ENCODE measurements at places on chromosomes 13 and 19.

- no peak for DNase-seq
These were observed 55.4 kb upstream of the UBL3 start for GRCh38 chr13:29905845-29906244.

DNA sequence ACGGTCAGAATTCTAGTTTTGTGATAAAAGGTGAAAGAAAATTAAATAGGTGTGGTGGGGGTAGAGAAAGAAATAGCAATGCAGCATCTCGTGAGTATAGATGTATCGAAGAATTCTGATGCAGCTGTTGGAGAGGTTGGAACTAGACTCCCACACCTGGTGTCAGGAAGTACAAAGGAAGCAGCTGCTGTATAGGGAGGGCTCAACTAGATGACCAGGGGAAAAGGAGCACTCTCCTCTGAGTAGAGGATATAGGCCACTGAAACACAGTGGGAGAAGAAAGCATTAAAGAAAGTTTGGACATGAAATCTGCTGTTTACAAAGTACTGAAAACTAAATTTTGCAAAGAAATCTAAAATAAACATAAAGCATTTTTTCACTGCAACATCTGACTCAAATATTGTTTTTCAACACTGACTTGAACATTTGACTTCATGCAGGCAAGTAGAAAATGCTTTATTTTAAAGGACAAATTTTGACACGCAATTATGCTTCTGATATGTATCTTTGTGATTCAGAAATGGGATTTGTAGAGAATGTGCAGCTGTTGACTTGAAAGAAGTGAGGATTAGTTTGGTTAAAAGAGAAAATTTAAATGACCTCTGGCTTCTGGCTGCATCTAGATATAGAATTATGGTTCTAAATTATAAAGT lies 82.2 kb downstream of the MIPEP start:
- no peak for DNase-seq

GRCh38 chr13:101579281-101579802 lies 126.9 kb downstream of the ITGBL1 start:
- no peak for DNase-seq

GRCh38 chr19:17136021-17136420 lies 60.4 kb downstream of the MYO9B start:
- DNase-seq, result no peak

DNA sequence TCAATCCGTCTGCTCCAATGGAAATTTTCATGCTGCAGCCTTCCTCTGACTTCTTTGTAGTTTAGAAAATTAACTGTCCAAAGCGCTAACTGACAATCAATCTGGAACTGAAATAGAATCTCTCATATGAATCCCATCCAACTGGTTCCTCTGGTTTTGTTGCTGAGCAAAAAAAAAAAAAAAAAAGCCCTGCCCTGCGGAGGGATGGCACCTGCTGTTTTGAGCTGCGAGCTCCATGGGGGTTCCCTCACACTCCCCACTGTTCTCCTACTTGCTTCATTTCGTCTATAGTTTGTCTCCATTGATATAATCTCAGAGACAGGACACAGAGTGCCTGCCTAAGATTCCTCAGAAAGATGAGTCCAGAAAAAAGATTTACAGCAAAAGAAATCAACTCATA lies 33.4 kb downstream of the FAAP24 start:
- DNase-seq, result no peak

- DNase-seq, result no peak
These were observed 1173.3 kb downstream of the PCDH17 start for GRCh38 chr13:58804832-58805231.

- no peak for DNase-seq
These were observed 1591.6 kb upstream of the MIR17HG start for GRCh38 chr13:89755729-89756492.

DNA sequence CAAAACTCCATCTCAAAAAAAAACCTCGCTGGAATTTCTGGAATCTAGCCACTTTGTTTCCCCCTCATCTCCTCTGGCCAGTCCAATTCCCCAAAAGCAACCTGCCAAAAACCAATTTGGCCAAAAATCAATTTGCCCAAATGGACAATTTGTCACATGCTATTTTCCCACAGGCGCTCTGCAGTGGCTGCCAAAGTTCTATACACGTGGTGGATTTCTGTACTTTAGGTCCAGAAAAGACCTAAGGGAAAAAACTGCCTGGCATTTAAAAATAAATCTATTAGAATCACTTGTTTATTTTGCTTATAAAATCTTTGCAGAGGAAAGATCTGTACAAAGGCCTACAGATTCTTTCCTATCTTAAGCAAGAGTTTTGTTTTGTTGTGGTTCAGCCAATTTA lies 79.4 kb downstream of the MAP4K1 start:
- DNase-seq, result no peak

GRCh38 chr19:12194827-12195731 lies 32.2 kb downstream of the ZNF136 start:
- DNase-seq, result peak; percentile 36

DNA sequence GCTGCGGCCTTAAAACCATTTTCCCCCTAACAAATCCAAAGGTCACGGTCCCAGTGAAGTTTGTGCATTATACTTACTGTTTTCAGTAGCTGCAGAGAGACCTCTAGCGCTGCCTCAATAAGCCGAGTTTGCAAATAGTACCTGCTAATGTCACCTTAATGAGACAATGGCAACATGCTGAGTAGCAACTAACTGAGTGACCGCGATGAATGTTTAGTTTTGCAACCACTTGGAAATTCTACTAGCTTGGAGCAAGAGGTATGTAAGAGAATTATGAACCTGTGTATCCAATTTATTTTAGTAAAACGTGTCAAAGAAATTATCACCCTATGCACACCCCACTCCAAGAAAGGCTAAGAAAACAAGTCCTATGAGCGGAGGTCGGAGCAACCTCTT lies 1.2 kb downstream of the KPNA3 start:
- DNase-seq, result no peak

- no peak for DNase-seq
These were observed 12.9 kb downstream of the SIGLECL1 start for GRCh38 chr19:51263808-51264207.

DNA sequence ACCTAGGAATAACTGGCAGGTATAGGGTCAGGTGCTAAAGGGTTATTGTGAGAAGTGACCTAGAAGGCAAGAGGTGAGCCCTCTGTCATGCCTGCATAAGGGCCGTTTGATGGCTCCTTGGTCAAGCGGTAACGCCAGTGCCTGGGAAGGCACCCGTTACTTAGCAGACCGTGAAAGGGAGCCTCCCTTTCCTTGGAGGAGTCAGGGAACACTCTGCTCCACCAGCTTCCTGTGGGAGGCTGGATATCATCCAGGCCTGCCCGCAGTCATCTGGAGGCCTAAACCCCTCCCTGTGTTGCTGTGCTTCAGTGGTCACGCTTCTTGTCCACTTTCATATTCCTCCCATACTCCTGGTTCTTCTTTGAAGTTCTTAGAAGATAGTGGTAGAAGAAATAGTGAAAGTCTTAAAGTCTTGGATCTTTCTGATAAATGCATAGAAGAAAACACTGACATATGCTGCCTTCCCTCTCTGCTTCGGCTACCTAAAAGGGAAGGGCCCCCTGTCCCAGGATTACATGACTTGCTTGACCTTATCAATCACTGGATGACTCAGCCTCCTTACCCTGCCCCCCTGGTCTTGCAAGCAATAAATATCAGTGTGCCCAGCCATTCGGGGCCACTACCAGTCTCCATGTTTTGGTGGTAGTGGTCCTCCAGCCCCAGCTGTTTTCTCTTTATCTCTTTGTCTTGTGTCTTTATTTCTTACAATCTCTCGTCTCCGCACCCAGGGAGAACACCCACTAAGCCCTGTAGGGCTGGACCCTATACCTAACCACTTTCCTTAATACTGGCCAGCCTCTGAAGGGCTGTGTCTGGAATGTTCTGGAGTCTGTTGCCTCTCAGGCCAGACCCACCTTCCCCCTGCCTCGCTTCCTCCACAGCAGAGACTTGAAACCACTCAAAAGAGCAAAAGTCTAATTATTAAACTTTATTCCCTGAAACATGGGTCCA lies 16.1 kb upstream of the ABCC4 start:
- no peak for DNase-seq

DNA sequence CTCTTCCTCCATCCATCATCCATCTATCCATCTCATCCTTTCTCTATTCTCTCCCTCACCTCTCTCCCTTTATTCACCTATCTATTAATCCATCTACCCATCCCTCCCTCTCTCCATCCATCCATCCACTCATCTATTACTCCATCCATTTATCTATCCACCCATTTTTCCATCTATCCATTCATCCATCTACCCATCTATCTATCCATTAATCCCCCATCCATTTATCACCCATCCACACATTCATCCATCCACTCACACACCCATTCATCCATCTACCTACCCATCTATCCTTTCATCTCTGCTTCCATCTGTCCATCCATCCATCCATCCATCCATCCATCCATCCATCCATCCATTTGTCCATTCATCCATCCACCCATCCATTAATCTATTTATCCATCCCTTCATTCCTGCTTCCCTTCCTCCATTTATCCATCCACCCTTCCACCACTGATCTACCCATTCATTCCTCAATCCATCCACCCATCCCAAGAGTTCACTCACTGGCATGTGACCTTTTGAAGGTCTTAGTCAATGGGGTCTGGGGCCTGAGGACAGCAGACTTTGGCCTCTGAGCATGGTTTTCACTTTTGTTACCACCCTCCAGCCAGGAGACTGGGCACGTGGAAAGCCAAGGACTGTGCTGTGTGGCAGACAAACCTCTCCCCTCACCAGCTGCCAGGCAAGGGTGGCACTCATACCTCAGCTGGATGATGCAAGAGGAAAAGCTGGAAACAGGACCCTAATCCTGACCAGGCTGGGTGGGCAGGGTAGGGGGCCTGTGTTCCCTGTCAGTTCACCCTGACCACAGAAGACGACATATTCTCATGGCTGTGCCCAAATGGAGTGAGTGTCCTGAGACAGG lies 126.7 kb downstream of the URI1 start:
- DNase-seq, result no peak

GRCh38 chr19:28847468-28847867 lies 365.5 kb downstream of the UQCRFS1 start:
- no peak for DNase-seq

Data from activated CD4-positive, alpha-beta T cell treated with anti-CD3 and anti-CD28 coated beads, Interleukin-2, amount 50 U/mL, for 24 hours (primary cell).